CD4-positive, CD25-positive, alpha-beta regulatory T cell (primary cell): ENCODE measurements at places on chromosomes 16 and 17. TPM values are rescaled to one million over a fixed set of nuclear protein-coding genes. Genes with fewer than 3 reads are reported as not detected.

GRCh38 chr17:77327566-77328464 is 187.0 kb downstream of the SEC14L1 start:
- DNase-seq = no peak

The BRIP1 gene
- total RNA-seq = 3.0 TPM

GRCh38 chr16:56606476-56607108 is 1.8 kb upstream of the MT2A start:
- no peak for DNase-seq

The SLC16A3 gene
- 52.5 TPM for total RNA-seq

The SIAH1 gene
- 34.0 TPM for total RNA-seq

DNA sequence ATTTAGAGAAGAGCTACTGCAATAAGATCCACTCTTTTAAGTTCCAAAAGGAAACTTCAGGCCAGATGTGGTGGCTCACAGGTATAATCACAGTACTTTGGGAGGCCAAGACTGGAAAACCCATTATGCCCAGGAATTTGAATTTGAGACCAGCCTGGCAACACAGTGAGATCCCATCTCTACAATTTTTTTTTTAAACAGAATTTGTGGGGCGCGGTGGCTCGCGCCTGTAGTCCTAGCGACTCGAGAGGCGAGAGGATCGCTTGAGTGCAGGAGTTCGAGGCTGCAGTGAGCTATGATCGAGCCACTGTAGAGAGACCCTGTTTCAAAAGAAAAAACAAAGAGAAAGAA is 793 bp downstream of the COG7 start:
- DNase-seq = no peak

DNA sequence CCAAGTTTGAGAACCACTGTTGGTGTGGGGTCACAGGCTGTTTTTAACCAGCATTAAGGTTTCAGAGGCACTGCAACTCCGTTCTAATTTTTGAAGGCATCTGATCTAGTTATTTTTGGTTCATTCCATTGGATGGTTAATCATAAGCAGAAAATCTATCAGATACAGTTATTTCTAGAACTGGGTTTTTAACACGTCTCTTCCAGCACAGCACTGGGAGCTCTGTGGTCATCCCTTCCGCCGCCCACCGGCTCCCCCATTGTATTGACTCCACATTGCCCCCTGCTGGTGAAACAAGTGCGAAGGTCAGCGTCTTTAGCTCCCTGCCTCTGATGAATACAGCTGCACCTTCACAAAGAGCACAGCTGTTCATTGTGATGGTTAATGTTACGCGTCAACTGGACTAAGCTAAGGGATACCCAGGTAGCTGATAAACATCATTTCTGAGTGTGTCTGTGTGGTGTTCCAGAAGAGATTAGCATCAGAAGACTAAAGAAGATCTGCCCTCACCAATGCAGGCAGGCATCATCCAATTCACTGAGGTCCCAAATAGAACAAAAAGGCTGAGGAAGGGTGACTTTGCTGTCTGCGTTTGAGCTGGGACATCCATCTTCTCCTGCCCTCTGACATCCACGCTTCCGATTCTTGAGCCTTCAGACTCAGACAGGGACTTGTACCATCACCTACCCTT is 8.5 kb downstream of the CCL18 start:
- DNase-seq = peak; percentile 49

The TAT gene
- total RNA-seq = not detected

The TNFRSF13B gene
- 3.1 TPM for total RNA-seq

The KRT33A gene
- total RNA-seq = not detected

The PABPN1L gene
- total RNA-seq = not detected

- DNase-seq = peak; percentile 56
Observed at GRCh38 chr17:59829217-59830006, 63.3 kb downstream of the TUBD1 start.

GRCh38 chr17:15308758-15309157 is 32.6 kb downstream of the TEKT3 start:
- DNase-seq = no peak

The IRX5 gene
- total RNA-seq = 0.15 TPM

- DNase-seq = no peak
Observed at GRCh38 chr16:70746040-70746707, 54.8 kb downstream of the VAC14 start.

GRCh38 chr17:66309793-66310192 is 7.4 kb downstream of the PRKCA start:
- peak; percentile 27 for DNase-seq

GRCh38 chr16:11629071-11630030 is 38.9 kb upstream of the SNN start:
- DNase-seq = no peak

GRCh38 chr17:1573932-1574696 is 11.5 kb upstream of the PITPNA start:
- DNase-seq = peak; percentile 32

DNA sequence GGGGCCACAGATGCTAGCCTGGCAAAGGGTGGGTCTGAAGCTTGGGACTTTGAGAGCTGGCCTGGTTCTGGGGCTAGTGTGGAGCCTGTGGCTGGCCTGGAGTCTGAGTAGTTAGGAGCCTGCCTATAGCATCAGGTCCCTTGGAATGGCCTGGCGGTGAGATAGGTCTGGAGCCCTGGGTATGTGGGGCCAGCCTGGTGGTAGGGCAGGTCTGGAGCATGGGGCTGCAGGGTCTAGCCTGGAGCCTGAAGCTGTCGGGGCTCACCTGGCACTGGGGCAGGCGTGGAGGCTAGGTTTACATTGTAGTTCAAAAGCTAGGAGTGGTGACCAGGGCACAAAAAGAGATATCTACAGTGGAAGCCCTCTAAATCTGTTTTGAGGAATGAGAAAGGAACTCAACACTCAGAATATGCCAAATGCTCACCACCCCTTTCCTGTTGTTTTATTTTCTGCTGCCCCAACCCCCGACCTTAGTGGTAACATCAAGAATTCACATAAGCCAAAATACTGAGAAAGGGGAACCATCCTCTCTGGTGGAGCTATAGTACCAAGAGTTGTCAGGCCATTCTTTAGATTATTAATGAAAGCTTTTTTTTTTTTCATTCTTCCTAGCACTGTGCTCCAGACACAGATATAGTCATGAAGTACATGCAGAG is 100.3 kb downstream of the TANC2 start:
- peak; percentile 78 for DNase-seq

The KRT24 gene
- total RNA-seq = not detected

The TERB1 gene
- 0.20 TPM for total RNA-seq

The MYADML2 gene
- total RNA-seq = not detected

DNA sequence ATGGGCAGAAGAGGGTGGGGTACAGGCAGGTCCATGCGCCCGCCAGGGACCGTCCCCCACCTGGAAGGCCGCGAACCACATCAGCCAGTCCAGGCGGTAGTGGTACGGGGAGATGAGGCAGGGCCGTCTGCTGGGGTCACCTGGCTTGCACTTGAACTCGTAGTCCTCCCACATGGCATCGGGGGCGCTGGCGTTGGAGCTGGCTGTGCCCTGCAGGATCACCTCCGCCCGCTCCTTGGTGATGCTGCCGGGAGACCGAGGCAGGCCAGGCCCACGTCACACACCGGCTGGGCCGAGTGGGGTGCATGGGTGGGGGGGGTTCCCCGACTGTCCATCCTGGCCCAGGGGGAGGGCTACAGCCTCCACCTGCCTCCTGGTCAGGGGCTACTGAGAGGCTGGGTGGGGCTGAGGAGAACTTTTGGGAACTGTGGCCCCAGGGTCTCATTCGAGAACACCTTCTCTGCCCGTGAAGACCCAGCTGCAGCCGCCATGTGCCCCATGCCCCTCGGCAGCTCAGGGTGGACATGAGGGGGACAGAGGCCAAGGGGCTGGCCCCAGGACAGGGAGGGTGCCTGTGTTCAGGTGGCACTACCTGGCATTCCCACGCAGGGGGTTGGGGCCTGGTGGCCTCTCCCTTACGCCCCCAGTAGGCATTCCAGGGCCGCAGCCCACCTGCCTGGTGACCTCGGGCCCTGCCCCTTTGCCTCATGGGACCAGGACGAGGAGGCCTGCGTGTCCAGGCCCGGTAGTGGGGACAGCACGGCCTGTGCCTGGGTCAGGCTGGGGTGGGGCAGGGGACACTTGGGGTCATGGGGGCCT is 69.5 kb upstream of the GNG13 start:
- DNase-seq = no peak

- no peak for DNase-seq
Observed at GRCh38 chr17:63517825-63518534, 5.2 kb upstream of the KCNH6 start.

The KRTAP4-9 gene
- total RNA-seq = not detected

DNA sequence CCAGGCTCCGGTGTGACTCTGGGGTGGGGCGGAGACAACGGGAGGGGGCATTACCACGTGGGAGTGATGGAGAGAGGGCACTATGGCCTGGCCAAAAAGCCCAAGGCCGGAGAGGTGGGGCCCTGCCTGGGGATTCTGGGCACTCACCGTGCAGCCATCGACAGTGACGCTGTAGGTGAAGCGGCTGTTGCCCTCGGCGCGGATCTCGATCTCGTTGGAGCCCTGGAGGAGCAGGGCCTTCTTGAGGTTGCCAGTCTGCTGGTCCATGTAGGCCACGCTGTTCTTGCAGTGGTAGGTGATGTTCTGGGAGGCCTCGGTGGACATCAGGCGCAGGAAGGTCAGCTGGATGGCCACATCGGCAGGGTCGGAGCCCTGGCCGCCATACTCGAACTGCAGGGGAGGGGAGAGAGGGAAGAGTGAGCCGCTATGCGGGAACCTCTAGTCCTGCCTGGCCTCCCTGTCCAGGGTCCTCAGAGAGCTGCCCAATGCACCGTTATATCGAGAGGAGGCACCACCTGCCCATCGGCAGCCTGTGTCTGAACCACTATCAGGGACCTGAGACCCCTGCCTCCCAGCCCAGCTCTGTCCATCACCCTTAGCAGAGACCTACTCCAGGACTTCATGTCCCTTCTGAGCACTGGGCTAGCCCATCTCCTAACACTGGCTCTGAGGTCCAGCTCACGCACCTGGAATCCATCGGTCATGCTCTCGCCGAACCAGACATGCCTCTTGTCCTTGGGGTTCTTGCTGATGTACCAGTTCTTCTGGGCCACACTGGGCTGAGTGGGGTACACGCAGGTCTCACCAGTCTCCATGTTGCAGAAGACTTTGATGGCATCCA is 15.6 kb downstream of the COL1A1 start:
- DNase-seq = no peak

The BEAN1 gene
- not detected for total RNA-seq

GRCh38 chr17:28975646-28976045 is 24.3 kb upstream of the PHF12 start:
- DNase-seq = no peak

GRCh38 chr16:22311520-22311919 is 14.3 kb downstream of the POLR3E start:
- DNase-seq = no peak

DNA sequence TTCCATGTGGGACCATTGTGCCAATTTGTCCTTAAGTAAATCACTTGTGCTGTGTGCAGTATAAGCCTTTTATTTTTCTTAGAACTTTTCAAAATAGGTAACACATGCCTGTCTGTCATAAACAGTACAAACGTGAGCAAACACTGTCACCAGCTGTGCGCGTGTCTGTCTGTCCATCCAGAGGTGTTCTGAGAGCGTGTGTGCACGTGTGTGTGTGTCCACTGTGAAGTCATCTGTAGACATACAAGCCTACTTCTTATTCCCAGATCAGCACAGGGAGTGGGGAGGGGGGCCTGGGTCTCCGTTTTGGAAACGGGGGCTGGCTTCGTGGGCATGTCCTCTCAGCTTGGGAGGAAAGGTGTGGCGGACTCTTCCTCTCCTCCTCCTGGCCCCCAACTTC is 9.4 kb downstream of the TMEM235 start:
- DNase-seq = no peak

GRCh38 chr17:34892461-34893249 is 68.6 kb downstream of the CCT6B start:
- no peak for DNase-seq
